ENCODE measurements at places on chromosomes 5 and 9.
A peak's percentile ranks its signal among the peaks of the same experiment; 100 is the strongest.

DNA sequence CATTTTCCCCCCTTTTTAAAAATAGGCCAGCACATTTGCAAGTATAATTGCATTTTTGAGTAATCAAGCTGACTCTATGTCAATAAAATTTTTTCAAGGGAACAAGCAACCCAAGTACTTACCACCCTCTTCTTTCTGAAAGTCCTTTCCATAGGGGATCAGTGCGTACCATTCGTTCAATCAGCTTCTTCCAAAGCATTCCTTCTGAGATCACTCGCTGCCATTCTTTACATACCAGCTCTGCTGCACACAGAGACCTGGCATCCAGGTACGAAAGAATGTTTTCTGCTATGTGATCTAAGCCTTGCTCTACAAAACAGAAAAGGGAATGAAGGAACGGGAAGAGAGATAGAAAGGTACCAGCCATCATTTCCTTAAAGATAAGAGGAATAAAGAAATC is 106.6 kb downstream of the FBXW11 start:
- DNase-seq, result no peak

DNA sequence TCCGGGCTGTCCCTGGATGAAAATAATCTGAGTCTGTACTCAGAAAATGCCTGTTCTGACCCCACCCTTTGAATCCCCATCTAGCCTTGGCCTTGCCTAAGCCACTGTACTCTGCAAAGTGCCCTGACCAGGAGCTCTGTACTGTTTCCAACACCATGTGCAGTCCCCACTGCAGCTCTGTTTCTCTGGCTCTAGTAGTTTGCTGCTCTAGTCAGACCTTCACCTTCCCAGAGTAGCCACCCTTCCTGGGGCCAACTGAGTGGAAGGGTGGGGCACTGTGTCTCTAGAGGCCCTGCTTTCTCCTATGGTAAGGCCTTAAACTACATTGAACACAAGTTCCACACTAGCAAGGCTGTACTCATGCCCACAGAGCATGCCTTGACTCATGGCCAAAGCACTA is 31.9 kb downstream of the P4HA2 start:
- DNase-seq, result no peak

GRCh38 chr9:1171546-1171945 is 121.4 kb downstream of the DMRT2 start:
- no peak for DNase-seq

DNA sequence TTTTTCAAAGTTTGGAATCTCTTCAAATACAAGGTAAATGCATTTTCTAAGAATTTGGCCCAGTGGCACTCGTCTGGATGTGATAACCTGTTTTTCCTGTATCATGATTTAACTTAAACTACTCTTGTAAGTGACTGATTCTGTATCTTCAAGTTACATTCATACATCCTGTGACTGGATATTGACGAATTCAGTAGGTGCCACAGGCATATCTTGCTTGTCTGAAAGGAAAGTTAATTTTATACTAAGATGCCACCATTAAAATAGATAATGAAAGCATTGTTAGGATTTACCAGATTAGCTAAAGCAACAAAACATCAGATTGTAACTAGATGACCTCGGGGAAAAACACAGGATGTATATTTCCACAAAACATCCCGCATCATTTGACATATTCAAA is 175.3 kb upstream of the ZNF608 start:
- DNase-seq, result no peak

DNA sequence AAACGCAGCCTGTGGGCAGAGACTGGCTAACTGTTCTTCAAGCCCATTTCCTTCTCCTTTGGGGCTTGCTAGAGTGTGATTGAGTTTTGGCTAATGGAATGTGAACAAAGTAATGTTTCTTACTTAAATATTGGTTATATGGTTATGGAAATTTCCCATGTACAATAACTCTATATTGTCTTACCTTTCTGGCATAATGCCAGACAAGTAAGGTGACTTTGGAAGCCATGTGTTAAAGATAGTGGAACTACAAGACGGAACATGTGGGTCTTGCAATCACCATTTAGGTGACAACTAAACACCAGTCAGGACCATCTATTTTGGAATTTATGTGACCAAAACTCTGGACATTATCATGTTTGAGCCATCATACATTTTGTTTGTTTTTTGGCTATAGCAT is 260.2 kb downstream of the CCDC171 start:
- DNase-seq, result no peak

GRCh38 chr9:73782166-73782565 is 630.5 kb downstream of the ANXA1 start:
- DNase-seq, result no peak

DNA sequence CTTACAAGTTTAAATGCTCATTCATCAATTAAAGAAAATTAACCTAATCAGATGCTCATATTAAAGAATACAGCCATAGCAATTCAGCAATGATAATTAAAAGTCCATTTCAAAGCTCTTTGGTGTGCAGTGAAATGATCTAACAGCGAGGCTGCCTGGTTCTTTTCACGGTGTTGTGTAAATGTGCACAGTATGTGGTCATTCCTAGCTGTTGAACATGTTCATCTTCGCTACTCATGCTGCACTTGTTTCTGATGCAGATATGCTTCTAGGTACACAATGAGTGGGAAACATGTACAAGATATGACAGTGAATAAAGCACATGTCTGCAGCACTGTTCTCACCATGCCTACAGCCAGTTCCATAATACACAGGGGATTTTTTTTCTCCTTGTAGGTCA is 163.5 kb downstream of the NR2F1-AS1 start:
- DNase-seq, result no peak

GRCh38 chr5:33232731-33233505 is 207.8 kb upstream of the TARS1 start:
- DNase-seq, result no peak

- no peak for DNase-seq
These were observed at the start of gene PCDHB16 for GRCh38 chr5:141182248-141182647. Gene PCDHB16, plus strand, starts transcription at chr5:141182387. Its CDS starts 173 bp downstream, at chr5:141182560.

DNA sequence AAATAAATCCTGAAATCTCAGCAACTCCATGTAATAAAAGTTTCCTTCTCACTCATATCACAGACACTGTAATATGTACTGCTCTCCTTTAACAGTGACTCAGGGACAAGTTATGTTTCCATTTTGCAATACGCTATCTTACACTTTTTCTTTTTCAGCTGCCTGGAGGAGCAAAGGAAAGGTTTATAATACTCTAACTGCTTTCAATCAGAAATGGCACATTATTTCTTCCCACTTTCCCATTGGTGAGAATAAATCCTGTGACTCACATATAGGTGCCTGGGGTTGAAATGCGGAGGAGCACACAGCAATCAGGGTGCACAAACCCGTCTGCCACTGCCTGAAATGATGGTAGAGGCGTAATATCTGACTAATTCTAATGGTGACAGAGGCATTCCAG is 186.6 kb downstream of the HINT1 start:
- DNase-seq, result no peak

DNA sequence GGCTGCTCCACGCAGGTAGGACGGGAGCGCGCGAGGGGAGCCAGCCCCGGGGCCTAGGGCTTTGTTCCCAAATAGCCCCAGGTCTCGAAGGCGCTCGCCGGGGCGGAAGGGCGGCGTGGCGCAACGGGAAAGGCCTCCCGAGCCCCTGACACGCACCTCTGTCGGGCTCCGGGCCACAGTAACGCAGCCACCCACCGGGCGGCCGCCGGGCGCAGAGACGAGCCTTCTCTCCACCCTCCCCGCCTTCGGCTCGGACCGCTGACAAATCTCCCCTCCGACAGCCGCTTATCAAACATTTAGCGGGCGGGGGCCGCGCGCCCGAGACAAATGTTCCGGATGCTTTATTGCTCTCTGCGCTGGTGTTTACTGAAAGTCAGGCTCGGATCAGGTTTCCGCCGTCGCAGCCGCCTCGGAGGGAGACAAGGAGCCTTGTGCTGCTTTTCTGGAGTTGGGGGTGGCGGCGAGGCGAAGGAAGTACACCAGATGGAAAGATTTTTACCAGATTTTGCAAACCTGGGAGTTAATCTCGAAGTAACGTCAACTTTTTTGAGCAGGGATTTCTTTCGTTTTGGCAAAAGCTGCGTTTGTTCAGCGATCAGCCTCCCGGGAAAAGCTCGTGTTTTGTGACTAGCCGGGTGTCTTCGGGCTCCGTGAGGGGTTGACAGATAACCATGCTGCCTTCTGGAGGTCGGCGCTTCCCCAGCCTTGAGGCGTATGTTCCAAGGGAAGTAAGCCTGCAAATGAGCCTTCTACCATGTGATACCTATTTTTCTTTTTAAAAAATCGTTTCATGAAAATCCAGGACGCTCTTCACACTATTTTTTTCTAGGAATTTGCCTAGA is 950 bp downstream of the RGMB start:
- DNase-seq, result peak; percentile 96

- no peak for DNase-seq
These were observed 576.1 kb downstream of the CDH12 start for GRCh38 chr5:22277006-22277405.

DNA sequence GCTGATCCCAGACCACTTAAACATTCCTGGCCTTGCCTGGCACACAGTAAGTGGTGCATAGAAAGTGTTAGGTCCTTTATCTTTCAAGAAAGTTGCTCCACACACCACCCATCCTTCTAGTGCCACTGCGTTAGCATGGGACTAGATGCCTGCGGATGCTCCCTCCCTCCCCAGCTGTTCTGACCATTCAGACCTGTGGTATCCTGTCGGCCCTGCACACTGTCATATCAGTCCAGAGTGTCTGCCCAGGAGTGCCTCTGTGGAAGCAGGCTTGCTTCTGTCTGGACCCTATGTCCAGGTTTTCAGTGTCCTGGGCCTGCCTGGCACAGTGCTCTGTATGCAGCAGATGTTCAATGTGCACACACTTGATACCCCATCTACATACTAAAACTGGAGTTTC is 38.3 kb upstream of the SMU1 start:
- DNase-seq, result no peak

DNA sequence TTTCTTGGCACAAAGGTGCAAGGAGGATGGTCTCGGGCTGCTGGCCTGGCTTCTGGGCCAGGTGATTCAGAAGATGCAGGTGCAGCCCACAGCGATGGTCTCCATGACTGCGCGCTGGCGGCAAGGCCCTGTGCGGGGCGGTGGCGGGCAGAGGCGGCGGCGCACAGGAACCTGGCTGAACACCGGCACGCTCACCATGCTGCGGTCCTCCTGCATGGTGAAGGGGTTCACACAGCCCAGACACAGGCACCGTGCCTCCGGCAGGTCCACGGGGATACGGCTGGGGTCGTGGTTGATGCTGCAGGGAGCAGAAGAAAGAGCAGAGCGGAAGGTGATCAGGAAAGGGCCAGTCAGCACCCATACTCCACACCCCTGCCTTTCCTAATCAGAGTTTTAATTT is 4.8 kb downstream of the IL17B start:
- no peak for DNase-seq

- DNase-seq, result no peak
These were observed 40.3 kb upstream of the BARHL1 start for GRCh38 chr9:132541870-132542830.

- DNase-seq, result no peak
These were observed 705 bp upstream of the CDH10 start for GRCh38 chr5:24645483-24645882.

DNA sequence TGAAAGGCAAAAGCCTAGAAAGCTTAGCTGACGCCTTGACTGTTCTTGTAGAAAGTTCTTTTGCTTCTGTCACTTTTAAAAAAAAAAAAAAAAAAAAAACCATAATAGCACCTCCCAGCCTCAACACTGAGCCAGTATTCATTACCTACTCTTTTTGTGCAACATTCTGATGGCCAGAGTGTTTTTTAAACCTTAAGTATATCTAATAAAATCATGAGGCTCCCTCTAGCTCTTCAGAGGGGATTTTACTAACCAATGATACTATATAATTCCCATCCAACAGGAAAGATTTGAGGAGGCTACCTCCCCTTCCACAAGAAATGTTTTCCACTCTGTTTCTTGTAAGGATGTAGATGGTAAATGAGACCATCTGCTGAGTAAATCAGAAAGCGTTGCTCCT is 3.9 kb downstream of the BNC2 start:
- DNase-seq, result no peak

DNA sequence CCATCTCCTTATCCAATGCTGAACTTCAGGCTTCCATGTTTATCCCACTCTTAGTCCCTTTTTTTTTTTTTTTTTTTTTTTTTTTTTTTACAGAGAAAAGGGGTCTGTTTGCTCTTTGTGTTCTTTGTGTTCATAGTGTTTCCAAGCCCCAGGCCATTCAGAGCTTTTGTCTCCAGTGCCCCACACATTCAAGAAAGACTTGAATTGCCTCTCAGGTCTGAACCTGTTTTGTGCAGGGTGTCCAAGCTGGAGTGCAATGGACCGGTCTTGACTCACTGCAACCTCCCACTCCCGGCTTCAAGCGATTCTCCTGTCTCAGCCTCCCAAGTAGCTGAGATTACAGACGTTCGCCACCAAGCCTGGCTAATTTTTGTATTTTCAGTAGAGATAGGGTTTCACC is 191.2 kb downstream of the PALM2AKAP2 start:
- no peak for DNase-seq

GRCh38 chr9:98457726-98458370 is 202.4 kb upstream of the TBC1D2 start:
- DNase-seq, result peak; percentile 36
